ENCODE measurements at places on chromosomes 7 and 10.

- DNase-seq, result no peak
These were observed 91.6 kb upstream of the KMT2E start for GRCh38 chr7:104922182-104923009.

GRCh38 chr10:84588971-84589370, 260.6 kb downstream of the CCSER2 start:
- no peak for DNase-seq

- DNase-seq, result no peak
These were observed 23.5 kb upstream of the BPGM start for GRCh38 chr7:134623193-134623592.

DNA sequence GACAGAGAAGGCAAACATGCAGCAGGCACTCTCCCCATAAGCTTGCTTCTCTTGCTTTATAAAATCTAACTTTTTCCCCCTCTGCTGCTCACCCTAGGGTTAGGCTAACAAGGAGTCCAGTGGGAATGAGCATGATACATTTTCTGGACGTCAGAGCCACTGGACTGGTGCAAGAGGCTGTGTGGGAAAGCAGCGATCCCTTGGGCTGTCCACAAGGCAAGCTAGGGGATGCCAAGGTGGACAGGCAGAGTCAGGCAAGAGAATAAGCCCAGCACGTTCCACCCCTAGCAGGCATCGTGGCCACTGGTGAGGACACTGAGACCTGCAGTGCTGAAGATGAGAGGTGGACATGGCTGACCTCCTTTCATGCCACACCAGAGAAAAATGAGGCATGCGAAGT, 290.9 kb upstream of the ZMIZ1 start:
- DNase-seq, result no peak

DNA sequence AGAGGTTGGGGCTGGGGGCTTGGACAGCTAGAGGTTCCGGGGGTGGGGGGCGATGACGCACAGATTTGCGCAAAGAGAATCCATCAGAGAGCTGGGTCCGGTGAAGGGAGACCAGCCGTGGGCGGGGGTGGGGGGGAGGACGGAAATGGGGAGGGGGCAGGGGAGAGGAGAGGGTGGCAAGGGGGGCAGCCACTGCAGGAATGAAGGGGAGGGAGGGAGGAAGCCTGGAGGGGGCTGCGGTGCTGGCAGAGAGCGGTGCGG, 1.2 kb upstream of the VGF start:
- DNase-seq, result no peak

- DNase-seq, result no peak
These were observed 35.3 kb upstream of the STARD3NL start for GRCh38 chr7:38142736-38143135.

- DNase-seq, result peak; percentile 71
These were observed 65.9 kb upstream of the ZNF92 start for GRCh38 chr7:65307651-65308299.

GRCh38 chr7:68720697-68721096, 877.6 kb upstream of the AUTS2 start:
- DNase-seq, result no peak

- no peak for DNase-seq
These were observed 69.6 kb downstream of the ATXN7L1 start for GRCh38 chr7:105806592-105807447.

DNA sequence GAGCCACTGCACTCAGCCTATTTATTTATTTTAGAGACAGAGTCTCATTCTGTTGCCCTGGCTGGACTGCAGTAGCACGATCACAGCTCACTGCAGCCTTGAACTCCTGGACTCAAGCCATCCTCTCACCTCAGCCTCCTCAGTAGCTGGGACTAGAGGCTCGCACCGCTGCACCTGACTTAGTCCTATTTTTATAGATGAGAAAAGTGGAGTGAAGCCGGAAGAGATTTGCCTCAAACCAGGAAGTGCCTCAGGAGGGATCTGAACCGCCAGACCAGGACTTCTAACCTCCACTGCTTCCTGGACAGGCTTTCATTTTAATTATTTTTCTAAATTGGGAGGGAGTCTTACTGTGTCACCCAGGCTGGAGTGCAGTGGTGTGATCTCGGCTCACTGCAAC, 17.5 kb upstream of the CLIP2 start:
- DNase-seq, result no peak

- no peak for DNase-seq
These were observed 46.2 kb upstream of the PLCE1 start for GRCh38 chr10:93947524-93947923.

GRCh38 chr7:112036071-112036470, 170.1 kb downstream of the DOCK4 start:
- DNase-seq, result no peak

DNA sequence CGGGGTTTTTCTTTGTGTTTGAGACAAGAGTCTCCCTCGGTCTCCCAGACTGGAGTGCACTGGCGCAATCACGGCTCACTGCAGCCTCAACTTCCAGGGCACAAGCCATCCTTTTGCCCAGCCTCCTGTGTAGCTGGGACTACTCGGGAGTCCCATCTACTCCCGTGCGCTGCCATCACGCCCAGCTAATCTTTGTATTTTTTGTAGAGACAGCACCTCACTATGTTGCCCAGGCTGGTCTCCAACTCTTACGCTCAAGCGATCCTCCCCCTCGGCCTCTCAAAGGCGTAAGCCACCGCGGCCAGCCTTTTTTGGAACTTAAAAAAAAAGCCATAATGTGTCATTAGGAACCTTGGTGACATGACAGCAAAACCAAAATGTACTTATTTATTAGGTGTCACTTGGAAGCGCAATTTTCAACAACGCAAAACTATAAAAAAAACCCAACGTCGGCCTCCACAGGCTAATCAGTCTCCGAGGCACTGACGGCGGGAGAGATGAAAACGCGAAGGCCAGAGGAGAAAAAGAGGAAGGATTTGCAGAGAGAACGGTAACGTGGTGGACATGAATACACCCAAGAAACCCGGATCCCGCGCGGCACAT, 911 bp upstream of the HNRNPH3 start:
- no peak for DNase-seq

GRCh38 chr10:8137726-8138125, 83.2 kb downstream of the GATA3 start:
- DNase-seq, result no peak

- DNase-seq, result no peak
These were observed 214.1 kb downstream of the REEP3 start for GRCh38 chr10:63735305-63735704.

GRCh38 chr7:16212032-16212431, 209.3 kb downstream of the CRPPA start:
- no peak for DNase-seq

DNA sequence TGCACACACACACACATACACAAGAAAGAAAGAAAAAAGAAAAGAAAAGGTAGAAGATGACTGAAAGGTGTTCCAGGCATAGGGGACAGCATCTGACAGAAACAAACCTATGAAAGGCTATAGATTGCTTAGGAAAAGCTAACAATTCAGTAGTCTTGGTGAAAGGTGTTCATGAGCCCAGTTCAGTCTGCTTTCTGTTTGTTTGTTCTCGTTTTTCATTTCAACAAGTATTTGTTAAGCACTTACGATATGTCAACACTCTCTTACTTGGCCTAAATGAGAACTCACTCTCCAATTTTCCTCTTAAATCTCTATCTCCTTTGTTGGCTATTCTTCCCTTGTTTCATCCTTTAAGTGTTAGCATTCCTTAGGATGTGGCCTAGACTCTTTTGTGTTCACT, 133.2 kb downstream of the GRM8 start:
- no peak for DNase-seq

DNA sequence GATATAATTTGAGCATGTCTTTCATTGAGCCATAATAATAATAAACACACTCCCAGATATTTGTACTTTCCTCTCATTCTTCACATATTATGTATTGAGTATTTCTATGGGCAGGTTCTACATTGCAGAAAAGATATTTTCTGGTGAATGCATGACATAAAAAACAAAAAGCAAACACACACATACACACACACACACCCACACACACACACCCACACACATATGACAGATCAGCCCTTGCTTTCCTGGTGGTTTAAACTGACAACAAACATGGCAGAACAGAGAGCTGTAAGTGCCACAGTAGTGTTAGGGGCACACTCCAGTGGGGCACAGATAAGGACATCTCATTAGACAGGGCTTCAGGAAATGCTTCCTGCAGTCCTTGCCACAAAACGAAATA, 123.3 kb upstream of the LSM8 start:
- DNase-seq, result no peak

DNA sequence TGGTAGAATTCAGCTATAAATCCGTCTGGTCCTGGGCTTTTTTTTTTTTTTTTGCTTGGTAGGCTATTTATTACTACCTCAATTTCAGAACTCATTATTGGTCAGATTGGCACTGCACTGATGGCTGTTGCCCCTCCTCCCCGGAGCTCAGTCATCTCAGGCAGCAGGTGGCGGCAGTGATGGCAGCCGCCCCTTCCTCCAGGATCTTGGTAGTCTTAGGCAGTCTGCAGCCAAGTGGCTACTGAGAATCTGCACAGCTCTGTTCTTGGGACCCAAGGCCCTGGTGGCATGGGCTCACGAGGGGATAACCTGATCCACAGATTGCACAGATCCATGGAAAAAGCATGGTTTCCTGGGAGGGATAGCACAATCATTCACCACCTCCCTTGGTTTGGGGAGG, 77.9 kb downstream of the GPR85 start:
- DNase-seq, result no peak

GRCh38 chr7:45067582-45067981, 21.2 kb downstream of the NACAD start:
- no peak for DNase-seq

- no peak for DNase-seq
These were observed 62.4 kb upstream of the CC2D2B start for GRCh38 chr10:95845411-95845810.

DNA sequence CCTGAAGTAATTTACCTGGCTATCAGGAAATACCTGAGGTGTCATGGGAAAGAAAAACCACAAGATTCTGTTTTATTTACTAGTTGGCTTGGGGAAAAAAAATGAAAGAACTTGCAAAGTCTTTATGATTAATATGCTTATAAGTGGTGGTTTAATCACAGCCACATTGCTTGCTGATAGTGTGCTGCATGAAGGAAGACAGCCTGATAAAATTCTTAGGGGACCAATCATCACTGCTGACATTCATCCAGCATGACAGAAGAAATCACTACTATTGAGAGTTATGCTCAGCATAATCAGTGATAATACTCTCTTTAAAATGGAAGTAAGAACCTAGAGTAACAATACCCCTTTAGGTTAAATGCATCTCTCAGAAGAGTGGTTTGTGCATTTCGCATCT, 150.2 kb upstream of the LRRN3 start:
- no peak for DNase-seq

DNA sequence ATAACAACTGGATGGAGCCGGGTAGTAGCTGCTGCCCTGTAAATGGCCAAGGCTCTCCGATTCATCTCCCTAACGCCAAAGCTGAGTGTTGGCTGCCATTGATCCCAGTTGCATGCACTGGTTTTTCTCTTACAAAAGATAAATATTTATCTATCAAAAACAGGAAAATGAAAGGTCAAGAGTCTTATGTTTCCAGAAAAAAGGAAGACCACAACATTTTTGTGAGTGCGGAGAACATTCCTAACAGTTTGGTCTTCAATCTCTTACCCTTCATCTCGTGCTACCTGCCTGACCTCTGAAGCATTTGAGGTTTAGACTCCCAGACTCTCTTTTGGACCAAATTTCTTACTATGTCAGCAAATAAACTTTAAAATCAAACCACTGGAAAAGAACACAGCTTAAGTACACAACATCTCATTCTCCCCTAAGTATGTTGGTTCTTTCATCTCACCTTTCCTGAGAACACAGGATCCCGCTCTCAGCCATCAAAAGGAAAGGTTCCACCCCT, 61.6 kb downstream of the SORBS1 start:
- DNase-seq, result no peak

- no peak for DNase-seq
These were observed 102.0 kb upstream of the HDAC9 start for GRCh38 chr7:18393465-18394118.

DNA sequence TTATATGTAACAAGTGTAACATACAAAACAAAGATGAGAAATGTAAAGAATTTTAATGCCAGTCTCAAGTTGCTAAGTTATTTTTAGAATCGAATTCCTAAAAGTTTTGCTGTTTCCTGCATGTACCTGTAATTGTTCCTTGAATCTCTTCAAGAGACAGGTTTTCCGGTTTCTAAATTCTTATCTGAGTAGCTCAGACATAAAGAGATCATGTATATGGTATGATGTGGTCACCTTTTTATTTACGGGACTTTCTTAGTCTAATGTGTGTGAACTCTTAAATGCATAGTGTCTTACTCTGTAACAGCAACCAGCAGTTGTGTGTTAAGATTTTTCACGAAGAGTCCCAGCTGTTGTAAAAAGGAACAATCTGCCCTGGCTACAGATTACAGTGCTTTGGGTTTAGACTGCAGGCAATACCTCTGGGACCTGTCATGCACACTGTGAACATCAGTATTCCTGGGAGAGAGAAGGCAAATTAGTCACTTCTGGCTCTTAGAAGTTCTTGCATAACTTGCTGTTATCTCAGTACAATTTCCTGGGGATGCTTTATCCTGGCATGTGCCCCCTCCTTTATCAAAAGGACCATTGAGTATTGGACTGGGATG, 263.4 kb downstream of the BICC1 start:
- no peak for DNase-seq

- DNase-seq, result peak; percentile 45
These were observed at the start of gene PRKAG2 for GRCh38 chr7:151876899-151877777. Gene PRKAG2 (minus strand): TSS chr7:151877115. CDS start chr7:151876620, 495 bp downstream.

GRCh38 chr10:63689768-63690167, 168.6 kb downstream of the REEP3 start:
- DNase-seq, result no peak

DNA sequence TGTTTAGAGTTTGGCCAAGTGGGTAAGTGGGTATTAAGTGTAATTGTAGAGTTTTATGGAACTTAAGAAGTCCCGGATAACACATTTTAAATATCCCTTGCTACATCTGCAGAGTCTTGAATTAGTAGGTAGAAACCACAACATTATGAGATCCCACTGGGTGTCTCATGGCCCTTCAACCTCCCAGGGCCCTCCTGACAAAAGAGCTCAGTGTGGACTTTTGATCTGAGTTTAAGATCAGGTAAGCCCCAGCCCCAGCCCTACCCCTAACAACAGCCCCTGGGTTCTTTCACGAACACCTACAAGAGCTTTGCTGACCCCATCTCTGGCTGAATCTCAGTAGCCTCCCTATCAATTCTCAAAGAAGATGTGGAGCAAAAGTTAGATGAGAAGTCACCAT, 65.4 kb upstream of the STK17A start:
- DNase-seq, result no peak

DNA sequence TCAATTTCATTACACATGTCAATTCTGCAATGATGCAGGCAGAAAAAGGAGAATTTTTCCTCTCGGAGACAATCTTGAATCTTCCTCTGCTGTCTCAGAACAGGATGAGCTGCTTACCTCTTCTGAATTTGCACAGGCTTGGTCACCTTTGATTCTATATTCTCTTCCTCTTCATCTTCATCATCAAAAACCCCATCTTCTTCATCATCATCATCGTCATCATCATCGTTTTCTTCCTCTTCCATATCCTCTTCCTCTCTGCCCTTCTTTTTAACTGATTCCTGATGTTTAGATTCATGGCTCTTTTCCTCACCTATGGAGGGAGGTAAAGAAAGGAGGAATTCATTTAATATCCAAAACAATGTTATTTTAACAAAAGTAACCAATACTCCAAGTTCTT, 8.0 kb downstream of the RBM28 start:
- DNase-seq, result no peak

GRCh38 chr10:105974803-105975456, 1189.6 kb downstream of the SORCS1 start:
- no peak for DNase-seq
